ENCODE measurements at places on chromosomes 11 and 22.

DNA sequence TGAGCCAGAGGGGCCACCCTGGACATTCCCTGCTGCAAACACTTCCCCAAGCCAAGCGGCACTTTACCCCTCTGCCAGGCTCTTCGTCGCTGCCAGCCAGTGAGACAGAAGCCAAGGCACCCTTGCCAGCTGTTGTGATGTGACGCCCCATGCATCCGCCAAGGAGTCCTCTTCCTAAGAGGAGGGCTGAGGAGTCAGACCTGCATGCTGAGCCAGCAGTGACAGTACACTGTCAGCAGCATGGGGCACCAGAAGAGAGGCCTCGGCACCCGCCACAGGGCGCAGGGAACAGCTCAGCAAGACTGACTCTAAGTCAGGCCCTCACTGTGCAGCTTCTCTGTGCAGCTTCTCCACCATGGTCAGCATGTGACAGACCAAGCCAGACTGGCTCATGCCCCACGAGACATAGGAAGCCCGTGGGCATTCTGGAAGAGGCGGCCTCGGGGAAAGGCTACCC is 26.4 kb downstream of the VPS37C start:
- DNase-seq = no peak

DNA sequence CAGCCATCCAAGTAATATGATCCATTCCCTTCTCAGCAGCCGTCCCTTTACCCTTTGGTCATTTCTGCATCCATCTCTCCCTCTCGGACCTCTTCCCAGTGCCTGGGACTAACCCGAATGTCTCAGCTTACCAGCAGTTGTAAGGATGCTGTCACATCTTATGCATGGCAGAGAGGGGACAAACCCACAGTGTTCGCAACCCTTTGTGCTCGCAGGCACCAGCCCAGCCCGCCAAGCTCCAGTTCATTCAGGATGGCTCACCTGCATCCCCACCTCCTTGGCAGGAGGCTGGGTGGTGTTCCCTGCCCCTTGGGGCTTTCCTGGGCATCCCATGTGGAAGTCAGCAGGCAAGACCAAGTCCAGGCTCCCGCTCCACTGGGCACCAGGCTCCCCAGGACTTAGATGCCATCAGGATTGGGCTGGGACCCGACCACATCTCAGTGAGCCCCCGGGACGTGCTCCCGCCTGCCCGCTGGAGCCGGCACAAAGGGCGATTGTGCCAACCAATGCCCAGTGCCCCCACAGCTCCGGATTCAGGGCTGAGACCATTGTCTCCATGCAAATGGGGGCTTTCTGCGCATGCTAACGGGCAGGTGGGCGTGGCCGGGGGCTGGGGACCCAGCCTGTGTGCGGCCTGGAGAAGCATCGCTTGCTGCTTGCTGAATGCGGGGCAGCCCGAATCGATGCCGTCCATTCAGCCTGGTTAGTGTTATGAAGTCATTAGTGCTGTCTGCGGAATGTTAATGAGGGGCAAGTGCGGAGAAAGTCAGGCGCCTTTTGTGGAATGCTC is 108.6 kb downstream of the KCNQ1OT1 start:
- DNase-seq = no peak

- no peak for DNase-seq
These were observed 39.9 kb upstream of the BLID start for GRCh38 chr11:122155765-122156527.

GRCh38 chr11:110797453-110797852 is 85.2 kb upstream of the ARHGAP20 start:
- DNase-seq = no peak

DNA sequence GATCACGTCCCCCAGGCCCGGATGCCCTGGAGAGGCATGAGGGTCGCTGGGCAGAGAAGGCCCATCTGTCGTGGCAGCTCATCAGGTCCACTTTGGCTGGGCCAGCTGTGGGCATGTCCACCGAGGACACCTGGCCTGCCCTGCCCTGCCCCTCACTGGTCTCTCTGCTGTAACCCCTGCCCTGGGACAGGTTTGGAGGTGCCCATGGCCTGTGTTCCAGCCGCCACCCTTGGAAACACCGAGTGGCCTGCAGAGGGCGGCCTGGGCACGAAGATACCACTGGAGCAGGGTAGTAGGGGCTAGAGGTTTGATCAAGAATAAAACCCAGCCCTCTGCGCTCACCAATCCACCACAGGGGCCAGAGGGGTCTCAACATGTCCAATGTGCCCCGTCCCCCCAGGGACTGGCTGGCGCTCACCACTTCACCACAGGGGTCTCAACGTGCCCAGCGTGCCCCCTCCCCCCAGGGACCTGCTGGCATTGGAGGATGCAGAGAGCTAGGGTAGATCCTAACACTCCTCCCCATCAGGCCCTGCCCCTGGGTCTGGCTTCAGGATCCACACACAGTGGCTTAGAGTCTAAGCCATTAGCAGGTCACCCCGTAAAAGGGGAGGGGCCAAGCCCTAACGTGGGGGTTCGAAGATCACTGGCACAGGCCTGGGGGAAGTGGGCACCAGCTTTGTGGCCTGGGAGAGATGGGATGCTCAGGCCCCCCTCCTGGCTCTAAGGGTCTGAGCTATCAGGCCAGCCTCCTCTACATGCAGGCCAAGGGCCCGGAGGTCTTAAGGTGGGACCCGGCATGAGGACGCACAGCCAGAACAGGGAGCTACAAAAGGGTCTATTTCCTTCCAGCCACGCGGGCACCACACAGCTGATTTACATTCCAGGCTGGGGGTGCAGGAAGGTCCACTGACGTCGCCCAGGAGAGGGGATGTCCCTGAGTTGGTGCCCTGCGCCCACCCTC is 1.3 kb upstream of the HDAC10 start:
- DNase-seq = no peak

- no peak for DNase-seq
These were observed 20.9 kb downstream of the RCOR2 start for GRCh38 chr11:63896071-63896470.

All from GOT3 (cell line).